ENCODE measurements at places on chromosomes 7 and 10.

DNA sequence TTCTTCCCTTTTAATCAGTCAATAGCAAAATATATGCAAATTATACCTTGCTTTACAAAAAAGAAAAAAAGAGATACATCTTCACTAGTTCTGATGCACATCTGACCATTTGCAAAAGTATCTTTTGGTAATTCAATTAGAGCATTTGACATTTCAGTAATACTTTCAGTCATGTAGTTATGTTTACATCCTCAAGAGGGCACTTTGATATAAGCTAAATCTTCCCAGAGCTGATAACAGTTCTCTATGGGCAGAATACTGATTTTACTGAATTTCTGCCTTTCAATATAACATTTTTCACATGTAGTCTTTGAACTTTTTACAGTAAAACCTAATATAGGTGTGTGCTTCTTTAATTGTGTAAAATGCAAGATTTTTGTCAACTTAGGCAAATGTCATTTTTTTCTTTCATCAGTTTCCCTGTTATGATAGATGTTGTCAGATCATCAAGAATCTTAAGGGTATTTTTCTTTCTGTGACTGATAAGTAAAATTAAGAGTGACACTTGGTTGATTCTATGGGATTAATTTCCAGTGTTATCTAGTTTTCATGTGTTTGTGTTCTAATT is 703.5 kb upstream of the SEMA3D start:
- DNase-seq, result peak; percentile 20

GRCh38 chr10:16674147-16674703 is 143.0 kb downstream of the RSU1 start:
- no peak for DNase-seq

DNA sequence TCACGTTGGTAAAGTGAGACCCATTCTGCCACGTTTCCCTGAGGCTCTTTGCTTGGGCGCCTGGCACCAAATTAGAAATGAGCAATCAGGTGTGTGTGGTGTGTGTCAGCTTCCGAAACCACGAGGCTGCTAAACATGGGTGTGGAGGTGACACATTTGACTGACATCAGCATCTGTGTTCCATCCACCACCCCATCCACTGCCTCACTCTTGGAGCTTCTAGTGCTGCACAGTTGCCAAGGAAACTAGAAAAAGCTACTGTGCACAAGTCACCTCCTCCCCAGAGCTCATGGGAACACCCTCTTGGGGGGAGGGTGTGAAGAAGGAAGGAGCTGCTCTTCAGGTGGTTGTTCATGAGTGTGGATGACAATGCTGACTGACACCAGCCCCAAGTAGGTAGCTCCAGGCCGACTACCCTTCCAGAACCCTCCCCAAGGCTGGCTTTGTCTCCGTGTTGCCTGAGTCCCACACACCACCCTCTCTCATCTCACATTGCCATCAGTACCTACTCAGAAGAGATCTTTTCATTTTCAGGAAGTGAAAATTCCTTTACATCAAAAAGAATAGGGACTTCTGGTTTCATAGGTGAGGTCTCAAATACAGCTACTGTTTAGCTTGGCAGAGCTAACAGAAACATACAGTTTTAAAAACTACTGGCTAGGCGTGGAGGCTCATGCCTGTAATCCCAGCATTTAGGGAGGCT is 152.2 kb downstream of the TMEM178B start:
- DNase-seq, result no peak

GRCh38 chr10:113534423-113534822 is 18.4 kb upstream of the HABP2 start:
- no peak for DNase-seq

- no peak for DNase-seq
Measured at GRCh38 chr10:44980309-44981171, 1.9 kb upstream of the DEPP1 start.

DNA sequence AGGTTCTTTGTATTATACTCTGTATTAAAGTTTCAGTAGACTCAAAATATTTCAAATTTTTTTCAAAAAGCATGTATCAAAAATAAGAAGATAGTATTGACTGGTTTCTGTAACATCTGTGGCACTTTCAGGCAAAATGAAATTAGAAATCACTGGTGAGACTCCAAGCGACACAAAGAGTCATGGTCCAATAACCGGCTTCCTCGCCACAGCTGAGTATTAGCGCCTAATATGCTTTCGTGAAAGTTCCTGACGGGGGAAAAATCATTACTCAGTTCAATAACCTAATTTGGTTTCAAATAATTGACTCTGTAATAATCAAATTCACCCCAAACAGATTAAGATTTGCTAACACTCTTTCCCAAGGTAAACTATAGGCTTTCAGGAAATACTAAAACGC is 13.4 kb downstream of the TMEM209 start:
- DNase-seq, result no peak

Data from HuH-7.5 (cell line).